Activated CD8-positive, alpha-beta memory T cell treated with anti-CD3 and anti-CD28 coated beads for 1 hour (primary cell): ENCODE measurements at places on chromosomes 4 and X.

GRCh38 chrX:101385026-101385684, 836 bp downstream of the BTK start:
- DNase-seq = no peak

- no peak for DNase-seq
These were observed 112.9 kb downstream of the KCNIP4 start for GRCh38 chr4:21835712-21836111.

GRCh38 chr4:102546635-102547034, 45.5 kb downstream of the NFKB1 start:
- DNase-seq = no peak

DNA sequence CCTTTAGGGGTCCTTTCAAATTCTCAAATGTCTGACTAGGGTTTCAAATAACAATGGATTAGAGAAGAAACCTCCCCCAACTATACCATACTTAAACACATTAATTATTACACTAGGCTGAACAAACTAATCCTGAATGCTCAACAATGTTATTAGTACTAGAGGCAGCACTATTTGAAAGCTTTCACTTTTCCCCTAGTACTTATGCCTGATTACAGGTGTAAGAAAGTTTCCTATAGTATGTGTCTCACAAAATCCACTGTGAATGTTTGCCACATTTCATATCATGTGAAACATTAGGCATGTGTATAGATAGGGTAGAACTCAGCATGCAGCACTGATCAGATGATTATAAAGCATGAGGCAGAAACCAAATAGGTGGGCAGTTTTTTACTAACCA, 336.2 kb downstream of the ZNF674 start:
- DNase-seq = no peak

GRCh38 chr4:147782087-147782781, 50.3 kb downstream of the ARHGAP10 start:
- DNase-seq = no peak

- DNase-seq = no peak
These were observed 417.0 kb downstream of the AFF2 start for GRCh38 chrX:148917441-148917840.

DNA sequence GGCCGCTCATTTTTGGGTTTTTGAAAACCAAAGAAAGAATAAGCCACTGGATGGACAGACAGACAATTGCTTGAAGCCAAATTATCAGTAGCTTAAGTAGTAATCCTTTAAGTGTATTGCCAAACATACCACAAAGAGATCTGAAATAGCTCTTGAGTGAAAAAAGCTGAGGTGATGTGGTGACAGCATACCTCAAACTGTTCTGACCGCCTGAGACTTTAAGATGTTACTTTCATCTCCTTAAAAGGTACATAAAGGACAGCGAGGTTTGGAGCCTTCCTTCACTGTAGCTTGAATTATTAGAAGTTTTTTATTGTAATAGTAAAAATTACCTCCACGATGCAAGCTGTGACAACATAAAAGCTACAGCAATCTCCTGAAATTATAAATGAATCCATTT, 271.5 kb upstream of the FAM241A start:
- no peak for DNase-seq

DNA sequence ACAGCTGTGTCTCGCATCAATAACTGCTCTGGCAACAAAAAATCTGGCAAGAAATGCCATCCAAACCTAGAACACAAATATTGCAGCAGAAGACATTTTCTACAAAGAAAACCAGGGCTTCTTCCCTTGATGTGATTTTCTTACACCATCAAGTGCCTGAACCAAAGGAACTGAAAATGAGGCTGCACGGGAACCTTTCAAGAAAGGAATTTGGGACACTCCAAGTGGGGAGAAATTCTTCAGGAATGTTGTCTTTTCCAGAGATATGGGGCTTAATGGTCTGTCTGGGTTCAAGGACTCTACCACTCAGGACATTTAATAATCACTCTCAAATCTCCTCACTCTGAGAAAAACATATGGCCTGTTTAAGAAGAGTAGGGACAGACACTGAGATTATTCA, 57.6 kb downstream of the PRDM5 start:
- no peak for DNase-seq

GRCh38 chrX:153736871-153737441, 12.3 kb downstream of the ABCD1 start:
- DNase-seq = no peak
